HL-60 (cell line): ENCODE measurements at places on chromosomes 3 and 15.

- no peak for DNase-seq
Measured at GRCh38 chr3:15361494-15362214, 29.3 kb upstream of the SH3BP5 start.

GRCh38 chr15:81809543-81809942, 236.3 kb downstream of the MEX3B start:
- peak; percentile 56 for DNase-seq

GRCh38 chr3:185313693-185314246, 49.2 kb upstream of the MAP3K13 start:
- no peak for DNase-seq

GRCh38 chr3:60001369-60001768, 951.5 kb upstream of the CFAP20DC start:
- no peak for DNase-seq

- DNase-seq, result no peak
Measured at GRCh38 chr15:88247914-88248313, 8.6 kb downstream of the NTRK3 start.

- no peak for DNase-seq
Measured at GRCh38 chr15:99106417-99107220, 1.7 kb downstream of the SYNM start.

- DNase-seq, result no peak
Measured at GRCh38 chr3:171177056-171177455, 150.5 kb upstream of the SLC2A2 start.

DNA sequence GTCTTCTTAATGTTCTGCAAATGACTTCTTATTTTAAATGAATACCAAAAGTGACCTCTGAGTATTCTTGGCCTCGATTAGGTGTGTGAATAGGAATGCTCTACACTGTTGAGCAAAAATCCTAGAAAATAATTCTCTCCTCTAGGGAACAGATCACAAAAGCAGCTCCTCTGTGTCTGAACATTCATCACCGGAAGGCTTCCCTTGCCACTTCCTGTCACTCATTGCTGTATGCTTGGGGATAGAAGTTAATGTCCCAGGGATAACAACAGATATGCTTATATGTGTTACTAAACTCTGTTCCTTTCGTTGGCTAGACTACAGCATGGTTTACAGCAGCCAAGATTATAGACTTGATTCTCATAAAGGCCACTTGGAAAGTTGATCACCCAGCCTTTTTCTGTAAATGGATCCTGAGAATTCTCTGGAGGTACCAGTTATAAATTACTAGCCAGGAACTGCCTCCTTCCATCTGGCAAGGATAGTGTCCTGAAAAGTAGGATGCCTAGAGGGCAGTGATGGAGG, 16.0 kb upstream of the PTX3 start:
- DNase-seq, result no peak

DNA sequence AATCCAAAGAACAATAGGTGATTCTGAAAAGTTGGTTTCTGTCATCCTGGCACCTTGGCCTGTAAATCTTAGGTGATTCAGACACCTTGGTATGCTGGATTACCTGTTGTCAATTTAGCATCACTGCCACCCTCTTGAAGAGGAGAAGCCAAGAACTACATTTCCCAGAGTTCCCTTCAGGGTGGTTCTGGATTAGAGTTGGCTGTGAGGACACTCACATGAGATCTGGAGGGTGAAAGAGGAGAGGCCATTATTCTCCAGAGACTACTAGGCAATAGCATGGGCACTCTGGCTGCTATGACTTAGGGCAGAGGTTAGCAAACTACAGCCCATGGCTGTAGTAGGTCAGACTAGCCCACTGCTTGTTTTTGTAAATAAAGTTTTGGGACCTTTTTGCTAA, 41.7 kb upstream of the CORO2B start:
- DNase-seq, result no peak

GRCh38 chr3:169847896-169848295, 21.8 kb downstream of the LRRC31 start:
- DNase-seq, result no peak
